PC-3 (cell line): ENCODE measurements at places on chromosomes 3 and 15.

- DNase-seq = peak; percentile 80
Observed at GRCh38 chr3:19931767-19932188, 2.2 kb downstream of the EFHB start.

- peak; percentile 57 for DNase-seq
Observed at GRCh38 chr3:80688814-80689213, 921.0 kb upstream of the ROBO1 start.

- no peak for DNase-seq
Observed at GRCh38 chr15:35484231-35484945, 61.6 kb downstream of the DPH6 start.

DNA sequence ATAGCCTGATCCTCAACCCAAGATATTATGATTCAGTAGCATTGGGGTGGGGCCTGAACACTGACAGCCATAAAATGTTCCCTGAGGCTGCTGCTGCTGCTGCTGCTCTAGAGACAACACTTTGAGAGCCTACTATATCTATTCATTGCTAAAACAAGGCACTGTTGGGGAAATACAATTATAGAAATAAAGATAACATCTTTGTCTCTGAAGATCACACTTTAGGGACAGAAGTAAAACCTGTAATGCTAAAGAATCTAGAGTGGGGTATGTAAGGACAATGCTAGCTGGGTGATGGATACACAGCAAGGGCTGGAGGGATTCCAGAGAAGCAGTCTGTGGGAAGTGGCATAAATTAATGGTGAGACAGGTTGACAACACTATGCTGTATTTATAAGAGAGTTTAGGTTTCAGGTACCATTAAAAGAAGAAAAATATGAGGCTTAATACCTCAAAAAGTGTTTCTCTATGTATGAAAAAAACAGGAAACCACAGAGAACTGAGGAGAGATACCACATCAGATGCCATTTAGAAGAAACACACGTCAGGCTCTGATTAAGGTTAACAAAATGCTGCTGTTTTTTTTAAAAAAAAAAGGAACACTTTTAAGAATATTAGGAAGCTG is 115.9 kb downstream of the CBLB start:
- DNase-seq = peak; percentile 38

- no peak for DNase-seq
Observed at GRCh38 chr3:192919901-192920300, 2.2 kb upstream of the MB21D2 start.

GRCh38 chr15:64131547-64131946 is 20.0 kb upstream of the SNX22 start:
- no peak for DNase-seq

DNA sequence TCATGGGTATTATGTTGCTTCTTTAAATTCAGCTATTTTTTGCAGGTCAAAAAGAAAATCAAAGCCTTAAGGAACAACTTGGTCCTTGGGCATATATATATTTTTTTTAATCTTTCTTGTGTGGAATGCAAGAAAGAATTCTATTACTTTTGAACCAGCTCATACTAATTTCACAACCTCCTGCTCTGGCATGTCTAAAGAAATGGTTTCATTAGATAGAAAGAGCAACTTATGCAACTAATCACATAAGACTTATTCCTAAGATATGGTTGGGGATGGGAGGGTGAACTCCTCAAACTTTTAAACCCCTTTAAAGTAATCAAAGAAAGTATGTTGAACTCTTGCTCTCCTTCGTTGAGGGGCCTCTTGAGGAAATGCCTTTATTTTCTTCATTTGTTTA is 114.9 kb downstream of the GMNC start:
- no peak for DNase-seq

GRCh38 chr3:188440340-188440972 is 286.5 kb downstream of the LPP start:
- no peak for DNase-seq

- no peak for DNase-seq
Observed at GRCh38 chr3:46085421-46086082, 58.3 kb upstream of the XCR1 start.

GRCh38 chr15:92077353-92078085 is 224.0 kb downstream of the SLCO3A1 start:
- peak; percentile 69 for DNase-seq

DNA sequence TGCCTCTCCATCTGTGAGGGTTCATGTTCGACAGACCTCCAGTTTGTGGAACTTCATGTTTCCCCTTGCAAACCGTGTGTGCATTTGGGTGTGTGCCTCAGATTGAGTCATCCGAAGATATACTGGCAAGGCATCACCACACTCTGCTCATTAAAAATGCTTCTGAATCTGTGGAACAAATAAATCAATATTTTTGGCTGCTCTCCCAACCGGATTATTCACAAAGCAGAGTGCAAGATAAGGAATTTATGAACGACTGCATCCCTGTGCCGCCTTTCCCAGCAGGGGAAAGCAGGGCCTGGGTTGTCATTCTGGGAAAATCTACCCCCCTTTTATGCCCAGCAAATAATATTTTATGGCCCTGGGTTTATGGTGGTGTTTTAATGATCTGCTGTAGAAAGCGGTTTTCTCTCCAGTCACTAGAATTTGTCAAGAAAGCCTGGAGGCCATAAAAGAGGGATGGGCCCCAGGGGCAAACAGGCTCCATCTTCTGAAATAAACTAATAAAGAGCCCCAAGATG is 4.2 kb upstream of the WNT5A start:
- peak; percentile 99 for DNase-seq
